Amniotic epithelial cell (primary cell): ENCODE measurements at places on chromosomes 13 and 19.

DNA sequence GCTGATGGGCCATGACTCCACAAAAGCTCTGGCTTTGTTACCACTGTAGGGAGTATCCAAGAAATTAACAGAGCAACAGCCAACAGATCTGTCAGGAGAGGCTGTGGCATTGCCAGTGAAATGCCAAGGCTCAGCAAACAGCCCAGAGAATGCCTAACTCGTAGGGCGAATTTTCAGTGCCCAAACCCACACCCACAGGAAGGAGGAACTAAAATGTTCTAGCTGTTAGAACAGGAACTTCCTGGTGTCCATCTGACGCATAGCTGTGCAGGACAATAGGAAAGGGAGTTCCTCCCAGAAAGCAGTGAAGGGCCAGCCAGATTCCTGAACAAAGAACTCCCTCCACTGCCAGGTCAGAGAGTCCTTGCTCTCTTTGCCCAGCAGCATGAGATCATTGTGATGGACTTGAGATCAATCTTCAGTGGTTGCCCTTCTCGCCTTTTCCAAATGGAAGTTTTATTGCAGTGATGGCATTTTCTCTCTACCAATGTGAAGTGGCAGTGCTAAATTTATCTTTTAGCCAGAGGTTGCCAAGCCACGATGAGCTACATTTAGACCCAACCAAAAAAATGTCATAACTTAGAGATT is 224.2 kb upstream of the STARD13 start:
- no peak for DNase-seq

GRCh38 chr13:41707194-41707821 is 250.0 kb downstream of the RGCC start:
- DNase-seq = peak; percentile 29

- DNase-seq = no peak
These were observed 68.9 kb upstream of the FREM2 start for GRCh38 chr13:38617936-38618335.

DNA sequence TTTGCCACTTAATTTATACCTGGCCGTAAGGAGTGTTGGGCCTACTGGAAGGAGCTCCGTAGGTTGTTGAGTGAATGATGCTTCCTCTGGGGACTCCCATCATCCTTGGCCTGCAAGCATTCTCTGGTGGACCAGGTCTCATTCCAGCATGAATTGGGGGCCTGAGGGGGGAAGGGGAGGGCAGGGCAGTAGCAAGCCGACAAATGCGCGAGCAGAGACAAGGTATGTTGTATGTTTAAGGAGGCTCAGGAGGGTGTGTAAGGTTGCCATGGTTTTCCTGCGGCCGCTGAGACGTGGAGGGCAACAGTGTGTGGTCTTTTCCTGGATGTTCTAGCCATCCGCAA is 749 bp downstream of the ZNF264 start:
- peak; percentile 15 for DNase-seq

- no peak for DNase-seq
These were observed 930.3 kb upstream of the PCDH9 start for GRCh38 chr13:68160466-68160865.
